SHP77 (cell line): ENCODE measurements at places on chromosomes 3 and 15.
A peak's percentile ranks its signal among the peaks of the same experiment; 100 is the strongest.

- no peak for DNase-seq
Observed at GRCh38 chr3:66473692-66474091, 27.1 kb downstream of the LRIG1 start.

GRCh38 chr3:158465074-158465473 is 105.9 kb upstream of the MLF1 start:
- no peak for DNase-seq

GRCh38 chr15:96627031-96627568 is 296.6 kb downstream of the NR2F2 start:
- DNase-seq, result no peak

DNA sequence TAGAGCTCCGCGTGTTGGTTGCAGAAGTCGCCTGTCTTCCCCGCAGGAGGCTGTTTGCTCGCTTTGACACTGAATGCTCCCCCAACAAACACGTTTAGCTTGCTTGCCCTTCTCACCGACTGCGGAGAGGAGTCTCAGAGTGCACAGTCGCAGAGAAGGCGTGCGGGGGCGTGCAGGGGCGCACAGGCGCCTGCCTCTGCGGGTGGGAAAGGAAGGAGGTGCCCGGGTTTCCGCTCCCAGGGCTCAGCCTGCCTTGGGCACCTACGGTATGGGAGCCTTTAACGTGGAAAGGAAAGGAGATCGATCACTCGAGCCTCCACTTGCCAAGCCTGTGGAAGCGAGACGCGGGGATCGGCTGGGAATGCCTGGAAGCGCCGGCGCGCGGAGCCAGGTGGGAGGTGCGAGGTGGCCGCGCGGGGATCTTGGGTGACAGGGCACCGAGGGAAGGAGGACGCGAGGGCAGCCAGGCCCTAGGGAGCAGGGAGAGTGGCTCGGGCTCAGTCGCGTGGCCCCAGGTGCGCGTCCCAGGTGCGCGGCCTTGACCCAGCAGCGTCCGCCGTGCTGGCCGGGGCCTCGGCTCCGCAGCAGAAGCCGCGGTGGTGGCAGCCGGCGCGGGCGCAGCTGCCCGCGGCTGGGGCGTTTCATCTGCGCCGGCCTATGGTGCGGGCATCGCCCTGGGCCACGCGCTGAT is at the start of gene FAN1:
Gene FAN1, plus strand, starts transcription at position 419 of the 691 bp plus-strand sequence. CDS start 749 bp downstream, outside the sequence.
- peak; percentile 91 for DNase-seq

GRCh38 chr3:194139071-194139813 is 3.3 kb downstream of the HES1 start:
- no peak for DNase-seq

DNA sequence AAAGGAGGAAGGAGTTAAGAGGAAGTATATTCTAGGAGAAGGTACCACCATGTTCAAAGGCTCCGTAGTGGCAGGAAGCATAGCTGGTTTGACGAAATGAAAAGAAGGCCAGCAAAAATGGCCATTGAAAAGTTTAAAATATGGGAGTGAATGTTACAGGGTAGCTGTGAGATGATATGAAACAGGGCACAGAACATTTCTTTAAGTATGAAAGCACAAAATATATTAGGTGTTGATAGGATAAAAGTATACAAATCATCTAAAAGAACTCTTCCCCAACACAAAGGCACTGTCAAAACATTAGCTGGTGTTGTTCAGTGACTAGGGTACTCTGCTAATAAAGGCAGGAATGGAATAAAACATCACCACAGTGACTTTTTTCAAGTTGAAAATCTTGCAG is 216.2 kb downstream of the LRRN1 start:
- DNase-seq, result no peak
